Activated T-cell treated with anti-CD3 and anti-CD28 coated beads, Interleukin-2, amount 50 U/mL, for 24 hours (primary cell): ENCODE measurements at places on chromosomes 3 and 15.

- no peaks in the 10 kb centered on the region for H3K36me3 ChIP-seq
- H3K4me1 ChIP-seq, result no peaks in the 10 kb centered on the region
- no peak overlapping the region for H3K4me3 ChIP-seq
- peaks cover 2% of the 10 kb centered on the region for H3K27me3 ChIP-seq
These were observed 20.5 kb upstream of the DYNC1LI1 start for GRCh38 chr3:32591186-32591585.

DNA sequence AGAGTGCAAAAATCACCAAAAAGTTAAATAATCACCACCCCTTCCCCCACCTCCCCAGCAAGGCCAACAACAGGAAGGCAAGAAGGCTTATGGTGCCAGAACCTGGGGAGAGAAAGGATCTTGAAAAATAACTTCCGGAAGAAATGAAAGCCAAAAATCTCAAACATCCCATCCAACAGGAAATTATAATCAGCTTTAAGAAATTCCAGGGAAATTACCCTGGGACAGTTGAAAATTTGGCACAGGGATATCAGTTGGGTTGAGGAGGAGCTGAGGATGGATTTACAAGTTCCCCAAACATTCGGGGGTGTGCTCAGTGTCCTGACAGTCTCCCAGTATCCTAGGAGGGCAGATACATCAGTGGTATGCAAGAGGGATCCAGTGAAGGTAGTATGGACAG lies 82.7 kb downstream of the POLR2M start:
- no peaks in the 10 kb centered on the region for H3K36me3 ChIP-seq
- H3K27ac ChIP-seq, result no peak overlapping the region
- DNase-seq, result no peak
- no peak overlapping the region for H3K4me3 ChIP-seq
- H3K4me1 ChIP-seq, result peaks cover 3% of the 10 kb centered on the region
- H3K27me3 ChIP-seq, result peaks cover 36% of the 10 kb centered on the region

GRCh38 chr15:93253681-93254080 lies 164.7 kb upstream of the RGMA start:
- DNase-seq, result no peak
- H3K36me3 ChIP-seq, result no peaks in the 10 kb centered on the region
- H3K27ac ChIP-seq, result no peak overlapping the region
- no peaks in the 10 kb centered on the region for H3K4me1 ChIP-seq
- peaks cover 2% of the 10 kb centered on the region for H3K27me3 ChIP-seq

DNA sequence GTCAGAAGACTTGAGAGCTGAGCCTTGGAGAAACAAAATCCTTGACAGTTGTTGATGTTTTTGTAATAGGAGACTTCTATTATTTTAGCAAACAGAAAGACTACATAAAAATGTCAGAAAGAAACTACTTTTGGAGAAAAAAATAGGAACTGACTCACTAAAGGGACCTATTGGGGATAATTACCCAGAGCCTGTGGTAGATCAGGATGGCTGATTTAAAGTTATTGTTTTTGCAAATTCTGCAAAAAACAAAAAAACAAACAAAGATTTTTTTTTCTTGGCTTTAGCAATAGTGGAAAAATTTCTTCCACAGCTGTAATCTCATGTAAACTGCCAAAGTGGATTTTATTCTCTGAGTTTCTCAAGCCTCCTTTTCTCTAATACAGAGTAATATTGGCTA lies 101.5 kb upstream of the SATB1 start:
- H3K36me3 ChIP-seq, result peaks cover 65% of the 10 kb centered on the region
- no peak overlapping the region for H3K27ac ChIP-seq
- no peaks in the 10 kb centered on the region for H3K27me3 ChIP-seq
- H3K4me1 ChIP-seq, result peaks cover 17% of the 10 kb centered on the region
- DNase-seq, result no peak

DNA sequence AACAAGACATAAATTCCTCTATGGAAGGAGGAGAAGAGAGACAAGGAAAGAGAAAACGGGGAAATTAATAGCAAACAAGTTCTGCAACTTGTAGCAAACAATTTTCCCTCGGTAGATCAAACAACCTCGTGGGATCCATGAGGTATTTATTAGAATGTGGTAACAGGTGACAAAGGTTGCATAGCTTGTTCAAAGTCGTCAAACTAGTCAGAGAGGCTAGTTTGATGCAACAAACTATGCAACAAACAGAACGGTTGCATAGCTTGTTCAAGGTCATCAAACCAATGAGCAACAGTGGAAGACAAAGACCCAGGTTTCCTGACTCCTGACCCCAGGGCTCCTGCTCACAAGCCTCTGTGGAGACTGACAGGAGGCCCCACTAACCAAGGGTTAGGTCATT lies 20.7 kb downstream of the MB21D2 start:
- H3K27me3 ChIP-seq, result peaks cover 28% of the 10 kb centered on the region
- peaks cover 3% of the 10 kb centered on the region for H3K36me3 ChIP-seq
- H3K27ac ChIP-seq, result no peak overlapping the region
- no peak for DNase-seq
- H3K4me1 ChIP-seq, result peaks cover 66% of the 10 kb centered on the region

GRCh38 chr3:149871855-149872254 lies 58.8 kb downstream of the RNF13 start:
- H3K4me3 ChIP-seq, result no peak overlapping the region
- DNase-seq, result no peak
- peaks cover 70% of the 10 kb centered on the region for H3K36me3 ChIP-seq

DNA sequence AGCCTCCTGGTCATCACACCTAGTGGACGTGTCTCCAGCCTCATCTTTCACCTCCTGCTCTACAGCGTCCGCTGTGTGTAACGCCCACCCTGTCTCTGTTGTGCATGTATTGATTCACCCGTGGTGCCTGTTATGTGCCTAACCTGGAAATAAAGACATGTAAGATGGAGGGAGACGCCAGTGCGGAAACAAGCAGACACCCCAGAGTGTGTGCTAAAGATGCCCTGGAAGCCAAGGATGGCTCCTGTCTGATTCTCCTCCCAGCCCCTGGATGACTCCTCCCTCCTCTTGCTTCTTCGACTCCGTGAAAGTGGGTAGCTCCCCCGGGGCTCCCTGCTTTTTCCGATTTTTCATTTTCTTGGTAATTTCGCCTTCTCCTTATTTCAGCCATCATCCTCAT lies 241.8 kb downstream of the ADAMTS17 start:
- no peaks in the 10 kb centered on the region for H3K27me3 ChIP-seq
- DNase-seq, result no peak
- H3K36me3 ChIP-seq, result peaks cover 3% of the 10 kb centered on the region
- no peak overlapping the region for H3K4me3 ChIP-seq
- H3K4me1 ChIP-seq, result no peaks in the 10 kb centered on the region

GRCh38 chr3:168976969-168977368 lies 686.5 kb downstream of the MECOM start:
- no peaks in the 10 kb centered on the region for H3K4me1 ChIP-seq
- H3K4me3 ChIP-seq, result no peak overlapping the region
- no peaks in the 10 kb centered on the region for H3K27me3 ChIP-seq
- no peak for DNase-seq
- no peaks in the 10 kb centered on the region for H3K36me3 ChIP-seq

DNA sequence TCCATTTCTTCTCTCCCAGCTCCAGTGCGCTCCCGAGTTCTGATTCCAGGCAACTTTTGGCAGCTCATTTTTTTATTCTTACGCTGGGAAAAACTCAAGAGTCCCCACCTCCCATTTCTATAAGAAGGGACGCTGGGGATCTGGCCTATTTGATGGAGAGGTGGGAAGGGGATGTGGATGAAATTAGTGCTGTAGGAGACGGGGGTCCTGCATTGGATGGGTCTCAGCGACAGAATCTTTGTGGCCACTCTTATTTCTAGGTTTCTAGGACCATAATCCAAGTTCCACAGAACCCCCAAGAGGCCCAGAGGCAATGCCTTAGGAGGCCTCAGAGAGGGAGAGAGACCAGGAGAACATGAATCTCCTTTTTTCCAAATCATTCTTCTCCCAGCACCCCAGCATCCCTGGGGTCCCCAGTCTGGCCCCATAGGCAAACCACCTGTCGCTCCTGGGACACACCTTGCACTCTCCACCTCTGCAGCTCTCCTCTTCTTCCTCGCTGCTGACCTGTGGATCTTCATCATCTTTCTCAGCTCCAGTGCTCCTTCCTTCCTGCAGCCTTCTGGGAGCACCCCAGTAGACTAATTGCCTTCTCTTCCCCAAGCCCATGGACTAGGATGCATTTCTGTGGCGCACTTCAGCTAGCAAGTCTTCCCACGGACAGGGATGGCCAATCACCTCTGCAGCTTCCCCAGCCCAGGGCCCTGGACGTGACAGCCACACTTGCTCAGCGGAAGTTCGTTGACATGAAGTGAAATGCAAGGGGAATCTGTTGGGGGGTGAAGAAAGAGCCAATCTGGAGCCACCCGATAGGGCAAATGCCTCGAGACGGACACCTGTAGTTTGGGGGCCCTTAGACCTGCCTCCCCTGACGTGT lies 100.1 kb upstream of the ALDH1A3 start:
- peak; percentile 12 for DNase-seq
- peaks cover 10% of the 10 kb centered on the region for H3K27me3 ChIP-seq
- no peaks in the 10 kb centered on the region for H3K4me1 ChIP-seq
- no peaks in the 10 kb centered on the region for H3K36me3 ChIP-seq
- no peak overlapping the region for H3K4me3 ChIP-seq
- no peak overlapping the region for H3K27ac ChIP-seq
